ENCODE measurements at places on chromosomes 1 and 21. TPM values are rescaled to one million over a fixed set of nuclear protein-coding genes. Genes with fewer than 3 reads are reported as not detected.

GRCh38 chr1:227465256-227465655, 98.1 kb upstream of the ZNF678 start:
- H3K4me3 ChIP-seq, result no peak overlapping the region
- H3K27me3 ChIP-seq, result peaks cover 6% of the 10 kb centered on the region
- peaks cover 1% of the 10 kb centered on the region for H3K36me3 ChIP-seq
- no peak overlapping the region for H3K27ac ChIP-seq
- no peak for DNase-seq
- no peaks in the 10 kb centered on the region for H3K4me1 ChIP-seq

DNA sequence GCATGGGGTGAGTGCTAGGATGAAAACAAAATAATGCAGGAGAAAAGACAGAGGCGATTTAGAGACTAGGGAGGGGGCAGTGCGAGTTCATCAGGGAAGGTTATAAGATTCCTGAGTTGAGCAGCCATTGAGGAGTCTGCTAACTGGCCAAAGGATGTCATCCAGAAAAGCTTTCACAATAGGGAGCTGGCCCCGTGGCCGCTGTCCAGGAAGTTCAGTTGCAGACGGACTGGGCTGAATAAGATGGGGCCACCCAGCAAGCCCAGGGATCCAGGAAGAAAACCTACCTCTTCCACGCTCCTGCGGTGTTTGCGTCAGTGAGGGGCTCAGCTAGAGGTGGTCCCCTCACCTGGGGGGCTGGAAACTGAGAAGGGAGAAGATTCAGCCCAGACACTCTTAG, 4.0 kb upstream of the PKP1 start:
- no peak for DNase-seq
- no peak overlapping the region for H3K27ac ChIP-seq
- no peaks in the 10 kb centered on the region for H3K36me3 ChIP-seq
- no peak overlapping the region for H3K4me3 ChIP-seq
- no peaks in the 10 kb centered on the region for H3K4me1 ChIP-seq
- H3K27me3 ChIP-seq, result peaks cover 45% of the 10 kb centered on the region

DNA sequence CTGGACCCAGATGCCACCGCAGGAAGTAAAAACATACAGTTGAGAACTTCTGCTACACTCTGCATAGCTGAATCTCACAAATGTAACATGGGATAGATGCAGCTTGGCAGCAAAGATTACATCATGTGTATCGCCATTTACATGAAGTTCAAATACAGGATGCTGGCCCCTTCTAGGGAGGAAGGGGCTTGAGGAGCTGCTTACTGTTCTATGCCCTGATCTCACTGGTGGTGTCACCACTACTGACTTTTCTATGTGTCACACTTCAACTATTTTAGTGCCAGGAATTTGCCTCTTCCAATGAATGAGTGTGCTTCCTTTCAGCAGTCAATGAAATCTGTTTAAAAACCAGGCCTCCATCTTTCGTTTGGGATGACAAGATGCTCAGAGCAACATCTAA, 31.1 kb downstream of the MRAP start:
- H3K27ac ChIP-seq, result no peak overlapping the region
- no peaks in the 10 kb centered on the region for H3K27me3 ChIP-seq
- no peak overlapping the region for H3K4me3 ChIP-seq
- H3K36me3 ChIP-seq, result peaks cover 11% of the 10 kb centered on the region

Gene RPE65
- not detected for total RNA-seq

GRCh38 chr1:169468982-169469381, 16.8 kb downstream of the SLC19A2 start:
- no peak overlapping the region for H3K27ac ChIP-seq
- no peaks in the 10 kb centered on the region for H3K4me1 ChIP-seq
- no peaks in the 10 kb centered on the region for H3K27me3 ChIP-seq
- no peak for DNase-seq

Gene ANKRD45
- total RNA-seq, result 0.34 TPM

GRCh38 chr1:22955146-22955545, 17.5 kb downstream of the LACTBL1 start:
- no peak overlapping the region for H3K27ac ChIP-seq
- H3K27me3 ChIP-seq, result peaks cover 23% of the 10 kb centered on the region
- no peak for DNase-seq
- no peaks in the 10 kb centered on the region for H3K4me1 ChIP-seq
- H3K4me3 ChIP-seq, result no peak overlapping the region
- no peaks in the 10 kb centered on the region for H3K36me3 ChIP-seq

Gene NBPF20
- total RNA-seq, result 1.3 TPM

Gene PTPRC
- 490 TPM for total RNA-seq

DNA sequence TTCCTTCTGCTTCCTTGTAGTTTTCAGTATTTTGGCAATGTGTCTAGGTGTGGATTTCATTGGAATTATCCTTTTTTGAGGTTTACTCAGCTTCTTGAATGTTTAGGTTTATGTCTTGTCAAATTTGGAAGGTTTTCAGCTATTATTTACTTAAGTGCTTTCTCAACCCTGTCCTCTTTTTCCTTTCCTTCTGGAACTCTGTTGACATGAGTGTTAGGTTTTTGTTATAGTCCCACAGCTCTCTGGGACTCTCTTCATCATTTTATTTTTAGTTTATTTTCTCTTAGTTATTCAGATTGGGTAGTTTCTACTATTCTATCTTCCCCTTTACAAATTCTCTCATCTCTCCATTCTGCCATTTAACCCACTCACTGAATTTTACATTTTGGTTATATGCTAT, 63.1 kb upstream of the GPR88 start:
- DNase-seq, result no peak
- H3K27me3 ChIP-seq, result no peaks in the 10 kb centered on the region
- peak overlapping the region; percentile 92 for H3K27ac ChIP-seq

GRCh38 chr1:51072043-51072439, 30.0 kb upstream of the C1orf185 start:
- H3K4me3 ChIP-seq, result no peak overlapping the region
- no peaks in the 10 kb centered on the region for H3K36me3 ChIP-seq
- peaks cover 15% of the 10 kb centered on the region for H3K27me3 ChIP-seq
- no peak overlapping the region for H3K27ac ChIP-seq
- no peak for DNase-seq

Gene TNNI3K
- total RNA-seq, result 0.95 TPM

Gene NPR1
- total RNA-seq, result 0.29 TPM

Gene DEGS1
- 43.1 TPM for total RNA-seq

- no peak overlapping the region for H3K4me3 ChIP-seq
- no peak overlapping the region for H3K27ac ChIP-seq
These were observed 694.1 kb downstream of the USP25 start for GRCh38 chr21:16423921-16424320.

GRCh38 chr1:3027611-3028371, 6.5 kb downstream of the ACTRT2 start:
- DNase-seq, result no peak
- no peaks in the 10 kb centered on the region for H3K4me1 ChIP-seq
- no peaks in the 10 kb centered on the region for H3K27me3 ChIP-seq
- H3K36me3 ChIP-seq, result no peaks in the 10 kb centered on the region

DNA sequence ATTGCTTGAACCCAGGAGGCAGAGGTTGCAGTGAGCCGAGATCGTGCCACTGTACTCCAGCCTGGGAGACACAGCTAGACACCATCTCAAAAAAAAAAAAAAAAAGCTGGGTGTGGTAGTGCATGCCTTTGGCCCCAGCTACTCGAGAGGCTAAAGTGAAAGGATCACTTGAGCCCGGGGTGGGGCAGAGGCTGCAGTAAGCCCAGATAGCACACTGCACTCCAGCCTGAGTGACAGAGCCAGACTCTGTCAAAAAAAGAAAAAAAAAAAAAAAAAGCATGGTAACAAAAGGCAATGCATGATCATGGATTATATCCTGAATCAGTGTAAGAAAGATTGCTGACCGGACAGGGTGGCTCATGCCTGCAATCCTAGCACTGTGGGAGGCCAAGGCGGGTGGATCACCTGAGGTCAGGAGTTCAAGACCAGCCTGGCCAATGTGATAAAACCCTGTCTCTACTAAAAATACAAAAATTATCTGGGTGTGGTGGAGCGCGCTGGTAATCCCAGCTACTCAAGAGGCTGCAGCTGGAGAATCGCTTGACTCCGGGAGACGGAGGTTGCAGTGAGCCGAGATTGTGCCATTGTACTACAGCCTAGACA, 76.3 kb downstream of the RUSC1 start:
- H3K27ac ChIP-seq, result no peak overlapping the region
- H3K4me3 ChIP-seq, result no peak overlapping the region
- no peaks in the 10 kb centered on the region for H3K27me3 ChIP-seq
- no peaks in the 10 kb centered on the region for H3K4me1 ChIP-seq

GRCh38 chr1:205590457-205590768, 41.4 kb downstream of the ELK4 start:
- peaks cover 42% of the 10 kb centered on the region for H3K4me1 ChIP-seq
- H3K27me3 ChIP-seq, result no peaks in the 10 kb centered on the region
- H3K27ac ChIP-seq, result no peak overlapping the region

- no peaks in the 10 kb centered on the region for H3K36me3 ChIP-seq
- H3K4me1 ChIP-seq, result no peaks in the 10 kb centered on the region
- no peak overlapping the region for H3K4me3 ChIP-seq
- H3K27ac ChIP-seq, result no peak overlapping the region
- no peak for DNase-seq
- no peaks in the 10 kb centered on the region for H3K27me3 ChIP-seq
These were observed 16.7 kb downstream of the PRDM16 start for GRCh38 chr1:3085721-3086120.

- no peaks in the 10 kb centered on the region for H3K36me3 ChIP-seq
- H3K4me3 ChIP-seq, result no peak overlapping the region
- H3K27me3 ChIP-seq, result peaks cover 11% of the 10 kb centered on the region
- H3K27ac ChIP-seq, result no peak overlapping the region
- peaks cover 8% of the 10 kb centered on the region for H3K4me1 ChIP-seq
These were observed 13.7 kb downstream of the SLC45A3 start for GRCh38 chr1:205666372-205667166.

GRCh38 chr1:20992322-20993056, 184.2 kb downstream of the EIF4G3 start:
- peak overlapping the region; percentile 95 for H3K27ac ChIP-seq
- H3K4me3 ChIP-seq, result peak overlapping the region; percentile 96
- DNase-seq, result no peak
- no peaks in the 10 kb centered on the region for H3K36me3 ChIP-seq

- no peak overlapping the region for H3K4me3 ChIP-seq
- no peak for DNase-seq
- H3K27me3 ChIP-seq, result peaks cover 20% of the 10 kb centered on the region
- H3K27ac ChIP-seq, result no peak overlapping the region
- H3K36me3 ChIP-seq, result no peaks in the 10 kb centered on the region
- no peaks in the 10 kb centered on the region for H3K4me1 ChIP-seq
These were observed 44.2 kb upstream of the MAB21L3 start for GRCh38 chr1:116066868-116067565.

DNA sequence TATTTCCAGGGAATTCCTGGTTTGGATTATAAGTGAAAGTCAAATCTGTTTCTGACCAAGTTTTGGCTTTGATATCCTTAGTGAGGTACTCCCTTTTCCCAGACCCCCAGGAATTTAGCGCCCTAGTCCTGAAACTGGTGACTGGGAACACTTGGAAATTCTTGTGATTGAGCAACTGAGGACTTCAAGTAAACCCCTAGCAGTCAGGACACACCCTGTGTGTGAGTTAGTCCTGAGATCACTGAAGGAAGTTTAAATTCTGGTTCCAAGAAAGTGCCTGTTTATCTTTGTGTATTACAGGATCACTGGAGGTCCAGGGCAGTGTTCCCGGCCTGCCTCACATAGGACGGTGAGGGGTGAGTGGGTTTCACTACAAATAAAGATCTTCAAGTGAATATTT, 95.1 kb upstream of the F3 start:
- no peaks in the 10 kb centered on the region for H3K4me1 ChIP-seq
- no peak for DNase-seq
- peaks cover 7% of the 10 kb centered on the region for H3K27me3 ChIP-seq
- H3K27ac ChIP-seq, result no peak overlapping the region
- H3K4me3 ChIP-seq, result no peak overlapping the region

- no peak for DNase-seq
- H3K27ac ChIP-seq, result no peak overlapping the region
- H3K4me1 ChIP-seq, result peaks cover 8% of the 10 kb centered on the region
- peaks cover 1% of the 10 kb centered on the region for H3K36me3 ChIP-seq
- no peaks in the 10 kb centered on the region for H3K27me3 ChIP-seq
These were observed 58.0 kb downstream of the ADSS2 start for GRCh38 chr1:244393604-244394176.

DNA sequence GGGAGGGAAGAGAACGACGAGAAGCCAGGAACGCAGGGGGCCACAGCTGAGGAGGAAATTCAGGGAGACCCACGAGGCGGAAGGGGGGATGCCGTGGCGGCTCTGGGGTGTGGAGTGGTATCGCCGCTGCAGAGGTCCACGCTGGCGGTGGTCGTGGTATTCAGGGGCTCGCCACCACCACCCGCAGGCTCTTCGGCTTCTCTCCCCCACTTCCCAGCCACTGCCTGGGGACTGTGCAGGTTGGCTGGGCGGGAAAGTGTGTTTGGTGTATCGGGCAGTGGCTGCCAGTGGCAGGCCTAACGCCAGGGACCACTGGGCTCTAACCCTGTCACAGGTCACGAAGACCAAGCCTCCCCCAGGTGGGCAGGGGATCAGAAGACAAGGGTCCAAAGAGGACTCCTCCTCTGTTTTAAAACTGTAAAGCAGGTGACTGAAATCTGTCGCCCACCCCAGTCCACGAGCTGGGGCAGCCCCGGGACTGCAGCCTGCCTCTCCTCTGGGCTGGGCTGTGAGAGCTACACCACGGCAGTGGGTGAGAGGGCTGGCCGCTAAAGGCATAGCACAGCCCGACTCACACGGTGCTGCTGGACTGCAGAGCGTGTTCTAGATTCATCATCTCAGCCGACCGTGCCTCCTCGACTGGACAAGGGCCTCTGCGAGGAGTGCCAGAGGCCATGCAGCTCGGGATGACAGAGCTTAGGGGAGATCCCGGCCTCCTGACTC, 30.9 kb downstream of the SLC66A1 start:
- H3K36me3 ChIP-seq, result peaks cover 3% of the 10 kb centered on the region
- DNase-seq, result no peak
- H3K4me3 ChIP-seq, result no peak overlapping the region
- peaks cover 11% of the 10 kb centered on the region for H3K4me1 ChIP-seq
- no peaks in the 10 kb centered on the region for H3K27me3 ChIP-seq

GRCh38 chr1:58439946-58440345, 106.6 kb downstream of the OMA1 start:
- H3K27ac ChIP-seq, result no peak overlapping the region
- H3K27me3 ChIP-seq, result no peaks in the 10 kb centered on the region
- H3K4me3 ChIP-seq, result no peak overlapping the region
- H3K4me1 ChIP-seq, result no peaks in the 10 kb centered on the region

Gene NPPB
- not detected for total RNA-seq

- H3K27ac ChIP-seq, result no peak overlapping the region
- no peaks in the 10 kb centered on the region for H3K4me1 ChIP-seq
- no peak for DNase-seq
- no peak overlapping the region for H3K4me3 ChIP-seq
- H3K27me3 ChIP-seq, result no peaks in the 10 kb centered on the region
These were observed 183.0 kb downstream of the CYYR1 start for GRCh38 chr21:26389971-26390641.

- H3K27ac ChIP-seq, result no peak overlapping the region
- H3K4me3 ChIP-seq, result no peak overlapping the region
- DNase-seq, result no peak
- peaks cover 3% of the 10 kb centered on the region for H3K36me3 ChIP-seq
- no peaks in the 10 kb centered on the region for H3K4me1 ChIP-seq
These were observed 177.1 kb downstream of the GPATCH2 start for GRCh38 chr1:217453816-217454215.

Gene GJA9
- not detected for total RNA-seq

Data from activated T-cell treated with anti-CD3 and anti-CD28 coated beads, Interleukin-2, amount 50 U/mL, for 72 hours (primary cell).